ENCODE measurements at places on chromosomes 13 and 19. TPM values are rescaled to one million over a fixed set of nuclear protein-coding genes. Genes with fewer than 3 reads are reported as not detected.

Gene CCL25
- not detected for total RNA-seq

Gene CD177
- total RNA-seq = not detected

Gene ZNF43
- total RNA-seq = 10.4 TPM

Gene SSC5D
- not detected for total RNA-seq

DNA sequence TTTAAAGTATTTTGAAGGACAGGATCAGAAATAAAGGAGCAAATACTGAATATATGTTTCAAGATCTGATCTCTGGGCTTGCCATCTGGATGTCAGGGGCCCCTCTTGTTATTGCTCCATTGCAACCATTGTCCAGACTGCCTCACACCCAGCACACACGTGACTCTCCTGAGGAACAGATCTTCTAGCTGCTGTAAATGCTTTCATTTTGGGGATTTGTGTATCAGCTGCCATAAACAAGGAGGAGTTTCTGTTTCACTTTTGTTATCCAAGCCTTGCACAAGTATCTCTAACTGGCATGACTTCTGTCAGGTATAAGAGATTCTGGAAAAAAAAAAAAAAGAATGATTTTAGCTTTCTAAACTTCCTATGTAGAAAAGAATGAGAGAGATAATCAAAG is 1624.1 kb upstream of the PRR20A start:
- H3K27me3 ChIP-seq = no peaks in the 10 kb centered on the region
- no peaks in the 10 kb centered on the region for H3K4me1 ChIP-seq
- H3K4me3 ChIP-seq = no peak overlapping the region
- H3K27ac ChIP-seq = no peak overlapping the region

DNA sequence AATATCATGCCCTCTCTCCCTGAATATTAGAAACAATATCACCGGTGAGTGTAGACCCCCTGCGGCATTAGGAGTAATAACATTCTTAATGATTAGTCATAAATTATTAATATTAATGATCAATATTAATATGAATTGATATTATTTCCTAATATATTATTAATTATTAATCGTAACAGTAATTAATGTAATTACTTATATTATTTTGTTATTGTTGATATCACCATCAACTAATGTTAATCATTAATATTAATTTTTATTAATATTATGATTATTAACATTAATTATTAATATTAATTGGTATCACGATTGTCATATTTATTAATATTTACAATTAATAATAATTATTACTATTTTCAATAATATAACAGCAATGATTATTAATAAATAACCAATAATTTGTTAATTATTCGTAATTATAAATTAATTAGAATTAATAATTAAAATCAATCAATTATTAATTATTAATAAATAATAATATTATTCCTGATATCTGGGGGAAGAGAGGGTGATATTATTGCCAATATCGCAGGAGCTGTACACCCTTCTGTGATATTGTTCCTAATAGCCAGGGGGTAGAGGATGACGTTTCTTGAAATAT is 528.8 kb upstream of the PCDH20 start:
- H3K27ac ChIP-seq = no peak overlapping the region
- H3K27me3 ChIP-seq = no peaks in the 10 kb centered on the region
- no peaks in the 10 kb centered on the region for H3K36me3 ChIP-seq
- no peaks in the 10 kb centered on the region for H3K4me1 ChIP-seq
- DNase-seq = no peak

DNA sequence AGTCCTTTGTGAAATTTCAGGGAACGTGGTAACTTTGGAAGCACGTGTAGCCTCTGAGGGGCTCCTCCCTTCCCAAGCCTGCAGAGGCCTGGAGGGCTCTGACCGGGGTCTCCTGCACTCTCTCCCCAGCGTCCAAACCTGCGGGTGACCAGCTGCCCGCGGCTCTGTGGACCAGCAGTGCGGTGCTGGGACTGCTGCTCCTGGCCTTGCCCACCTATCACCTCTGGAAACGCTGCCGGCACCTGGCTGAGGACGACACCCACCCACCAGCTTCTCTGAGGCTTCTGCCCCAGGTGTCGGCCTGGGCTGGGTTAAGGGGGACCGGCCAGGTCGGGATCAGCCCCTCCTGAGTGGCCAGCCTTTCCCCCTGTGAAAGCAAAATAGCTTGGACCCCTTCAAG is 2.7 kb upstream of the TPGS1 start:
- no peak overlapping the region for H3K27ac ChIP-seq
- H3K27me3 ChIP-seq = no peaks in the 10 kb centered on the region
- H3K4me3 ChIP-seq = no peak overlapping the region
- no peaks in the 10 kb centered on the region for H3K36me3 ChIP-seq
- no peak for DNase-seq
- H3K4me1 ChIP-seq = peaks cover 22% of the 10 kb centered on the region

GRCh38 chr13:94233401-94233800 is 246.1 kb downstream of the DCT start:
- H3K36me3 ChIP-seq = no peaks in the 10 kb centered on the region
- no peak overlapping the region for H3K27ac ChIP-seq
- H3K4me1 ChIP-seq = no peaks in the 10 kb centered on the region
- no peak overlapping the region for H3K4me3 ChIP-seq
- DNase-seq = no peak

GRCh38 chr13:23714672-23715071 is 144.5 kb downstream of the TNFRSF19 start:
- H3K27ac ChIP-seq = no peak overlapping the region
- DNase-seq = no peak
- H3K36me3 ChIP-seq = no peaks in the 10 kb centered on the region
- no peak overlapping the region for H3K4me3 ChIP-seq
- H3K4me1 ChIP-seq = peaks cover 43% of the 10 kb centered on the region

GRCh38 chr19:17209126-17210036 is 5.8 kb upstream of the USE1 start:
- peaks cover 2% of the 10 kb centered on the region for H3K36me3 ChIP-seq
- H3K4me1 ChIP-seq = peaks cover 11% of the 10 kb centered on the region
- DNase-seq = no peak
- H3K27ac ChIP-seq = no peak overlapping the region
- no peak overlapping the region for H3K4me3 ChIP-seq

DNA sequence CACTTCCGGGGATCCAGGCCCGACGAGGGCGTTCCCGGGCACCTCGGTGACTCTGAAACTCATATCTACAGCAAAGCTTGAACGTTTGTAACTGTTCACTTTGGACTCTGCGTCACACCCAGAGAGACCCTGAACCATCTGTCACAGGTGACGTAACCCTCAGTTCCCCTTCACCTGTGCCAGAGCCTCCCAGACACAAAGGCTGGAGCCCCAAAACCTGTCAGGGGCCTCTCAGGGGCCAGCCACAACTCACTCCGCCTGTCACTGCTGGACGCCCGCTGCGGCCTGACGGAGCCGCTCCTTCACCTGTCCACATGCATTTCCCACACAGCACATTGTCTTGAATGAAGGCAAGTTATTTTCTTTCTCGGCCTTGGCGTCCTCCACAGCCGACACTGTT is 8.0 kb downstream of the RASA3 start:
- no peak overlapping the region for H3K4me3 ChIP-seq
- H3K27ac ChIP-seq = no peak overlapping the region
- H3K4me1 ChIP-seq = peaks cover 8% of the 10 kb centered on the region
- H3K27me3 ChIP-seq = peaks cover 63% of the 10 kb centered on the region

DNA sequence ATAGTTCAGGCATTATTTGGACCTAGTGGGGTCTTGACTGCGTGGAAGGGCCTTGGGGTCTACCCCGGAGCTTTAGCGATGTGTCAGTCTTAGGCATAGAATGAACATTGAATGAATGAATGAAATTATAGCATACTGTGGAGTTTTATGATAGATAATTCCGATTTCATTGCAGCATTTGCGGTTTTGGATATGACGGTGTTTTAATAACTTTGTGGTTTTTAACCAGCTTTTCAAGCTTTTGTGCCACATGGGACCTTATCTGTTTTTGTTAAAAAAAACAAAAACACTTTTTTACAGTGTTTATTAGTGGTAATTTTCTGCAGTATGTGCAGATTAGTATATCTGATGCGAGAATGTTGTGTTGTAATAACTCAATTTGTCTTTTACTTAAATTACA is 696 bp downstream of the NUP58 start:
- H3K27ac ChIP-seq = peak overlapping the region; percentile 80
- H3K4me1 ChIP-seq = peaks cover 51% of the 10 kb centered on the region
- no peak for DNase-seq
- no peaks in the 10 kb centered on the region for H3K36me3 ChIP-seq
- peak overlapping the region; percentile 85 for H3K4me3 ChIP-seq
- H3K27me3 ChIP-seq = no peaks in the 10 kb centered on the region

DNA sequence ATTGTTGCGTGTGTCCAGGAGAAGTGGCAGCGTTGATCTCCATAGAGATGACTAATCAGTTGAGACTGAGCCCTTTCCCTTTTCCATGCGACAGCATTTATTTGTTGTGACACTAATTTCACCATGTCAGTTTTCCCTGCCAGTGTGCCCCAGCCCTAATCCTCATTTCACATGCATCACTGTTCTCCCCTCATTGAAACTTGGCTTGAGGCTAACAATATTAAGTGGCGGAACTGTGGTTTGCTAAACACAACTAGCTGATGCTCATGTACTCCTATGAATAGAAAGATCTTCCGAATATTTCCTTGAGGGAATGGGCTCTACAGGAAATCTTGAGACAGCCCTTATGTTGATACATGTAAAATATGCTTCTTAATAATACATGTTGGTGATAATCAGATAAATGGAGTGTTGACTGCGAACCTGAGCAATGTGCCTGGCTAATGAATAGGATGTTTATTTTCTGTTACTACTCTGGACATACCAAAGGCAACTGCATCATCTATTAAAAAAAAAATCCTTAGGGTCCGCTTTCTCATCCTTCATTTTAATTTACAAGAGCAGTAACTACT is 258.6 kb downstream of the ATP8A2 start:
- DNase-seq = no peak
- H3K4me3 ChIP-seq = no peak overlapping the region
- H3K36me3 ChIP-seq = no peaks in the 10 kb centered on the region
- H3K27ac ChIP-seq = no peak overlapping the region
- no peaks in the 10 kb centered on the region for H3K4me1 ChIP-seq
- no peaks in the 10 kb centered on the region for H3K27me3 ChIP-seq

GRCh38 chr13:24842549-24843274 is 78.7 kb downstream of the RNF17 start:
- H3K4me3 ChIP-seq = no peak overlapping the region
- H3K27ac ChIP-seq = no peak overlapping the region
- no peak for DNase-seq
- no peaks in the 10 kb centered on the region for H3K27me3 ChIP-seq
- no peaks in the 10 kb centered on the region for H3K4me1 ChIP-seq
- no peaks in the 10 kb centered on the region for H3K36me3 ChIP-seq

DNA sequence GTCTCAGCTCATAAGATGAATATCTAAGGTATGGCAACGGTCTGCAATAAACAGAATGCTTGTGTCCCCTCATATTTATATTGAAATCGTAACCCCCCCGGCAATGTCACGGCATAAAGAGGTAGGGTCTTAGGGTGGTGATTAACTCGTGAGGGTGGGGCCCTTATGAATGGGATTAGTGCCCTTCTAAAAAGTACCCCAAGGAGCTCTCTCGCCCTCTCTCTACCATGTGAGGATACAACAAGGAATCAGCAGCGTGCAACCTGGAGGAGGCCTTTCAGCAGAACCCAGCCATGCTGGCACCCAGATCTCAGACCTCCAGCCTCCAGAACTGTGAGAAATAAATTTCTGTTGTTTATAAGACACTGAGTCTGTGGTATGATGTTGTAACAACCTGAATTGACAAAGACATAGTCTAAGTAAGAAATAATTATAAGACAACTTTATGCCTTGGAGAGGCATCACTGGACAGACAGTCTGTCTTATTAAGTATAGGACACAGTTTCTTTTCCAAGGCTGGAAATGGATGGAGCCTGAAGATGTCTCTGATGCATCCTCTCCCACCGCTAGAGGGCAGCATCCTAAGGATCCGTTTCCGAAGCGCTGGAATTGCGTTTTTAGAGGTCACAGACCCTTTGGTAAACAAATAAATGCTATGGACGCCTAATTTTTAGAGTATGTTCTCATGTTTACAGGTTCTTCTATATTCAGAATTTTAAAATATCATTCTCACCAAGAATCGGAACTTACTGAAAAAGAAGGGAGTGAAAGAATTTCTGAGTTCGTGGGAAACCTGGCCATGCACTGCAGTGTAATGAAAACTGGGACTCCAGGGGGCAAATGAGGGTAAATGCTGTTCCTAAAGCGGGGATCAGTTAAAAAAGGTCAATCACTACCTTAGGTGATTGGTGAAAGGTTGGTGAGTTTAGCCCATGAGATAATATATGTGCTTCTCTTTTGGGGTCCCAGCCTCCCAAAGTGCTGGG is 13.3 kb upstream of the LEUTX start:
- peak; percentile 48 for DNase-seq
- no peaks in the 10 kb centered on the region for H3K4me1 ChIP-seq
- H3K36me3 ChIP-seq = no peaks in the 10 kb centered on the region
- H3K27ac ChIP-seq = no peak overlapping the region
- no peak overlapping the region for H3K4me3 ChIP-seq

- peaks cover 15% of the 10 kb centered on the region for H3K4me1 ChIP-seq
- peaks cover 12% of the 10 kb centered on the region for H3K27me3 ChIP-seq
- H3K4me3 ChIP-seq = no peak overlapping the region
- no peak overlapping the region for H3K27ac ChIP-seq
- H3K36me3 ChIP-seq = no peaks in the 10 kb centered on the region
- no peak for DNase-seq
Measured at GRCh38 chr19:48596679-48597465, 9.7 kb upstream of the SPACA4 start.

DNA sequence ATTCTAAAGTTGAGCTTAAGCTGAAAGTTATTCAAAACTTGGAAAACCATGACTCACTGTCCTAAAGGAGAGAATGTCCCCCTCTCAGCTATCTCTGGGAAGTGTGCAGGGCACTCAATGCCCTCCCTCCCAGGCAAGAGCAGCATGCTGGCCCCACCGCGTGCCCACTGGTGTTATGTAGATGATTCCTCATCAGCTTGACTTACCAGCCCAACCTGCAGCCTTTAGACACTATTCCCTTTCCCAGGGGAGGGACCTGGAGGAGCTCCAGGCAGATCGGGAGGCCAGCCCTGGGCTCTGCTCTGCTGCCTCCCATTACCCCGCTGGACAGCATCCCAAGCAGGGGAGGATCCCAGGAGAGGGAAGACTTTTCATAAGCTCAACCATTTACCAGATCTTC is 124.6 kb downstream of the FGF14 start:
- DNase-seq = no peak
- no peaks in the 10 kb centered on the region for H3K36me3 ChIP-seq
- no peak overlapping the region for H3K27ac ChIP-seq
- no peak overlapping the region for H3K4me3 ChIP-seq
- no peaks in the 10 kb centered on the region for H3K27me3 ChIP-seq
- no peaks in the 10 kb centered on the region for H3K4me1 ChIP-seq

DNA sequence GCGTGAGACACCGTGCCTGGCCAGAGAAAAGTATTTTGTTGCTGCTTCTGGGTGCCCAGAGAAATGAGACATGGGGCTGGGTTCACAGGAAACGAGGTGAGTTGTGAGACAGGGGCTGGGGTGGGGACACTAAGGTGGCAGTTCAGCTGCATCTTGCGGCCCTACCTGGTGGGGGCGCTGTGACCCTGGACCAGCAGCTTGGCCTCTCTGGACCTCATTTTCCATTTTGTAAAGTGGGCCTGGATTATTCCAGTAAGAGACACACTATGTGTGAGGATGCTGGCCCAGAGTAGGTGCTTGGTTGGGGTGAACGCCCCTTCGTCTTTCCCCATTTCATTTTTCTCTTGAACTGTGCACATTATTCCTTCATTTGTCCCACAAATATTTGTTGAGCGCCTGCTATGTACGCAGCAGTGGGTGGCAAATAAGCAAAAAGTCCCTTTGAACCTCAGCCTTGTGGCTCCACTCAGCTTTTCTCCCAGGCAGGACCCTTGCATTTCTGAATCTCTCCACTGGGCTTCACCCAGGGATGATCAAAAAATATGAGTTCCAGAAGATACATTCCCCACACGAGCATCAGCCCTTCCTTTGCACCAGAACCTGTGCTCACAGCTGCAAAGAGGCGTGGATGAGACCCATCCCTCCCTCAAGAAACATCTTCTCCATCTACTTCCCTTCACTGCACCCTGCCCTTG is 26.6 kb upstream of the OR10H1 start:
- H3K27ac ChIP-seq = no peak overlapping the region
- no peak for DNase-seq
- no peak overlapping the region for H3K4me3 ChIP-seq
- peaks cover 5% of the 10 kb centered on the region for H3K27me3 ChIP-seq

Measured in HepG2 (cell line).